ENCODE measurements at places on chromosomes 7 and 10.

DNA sequence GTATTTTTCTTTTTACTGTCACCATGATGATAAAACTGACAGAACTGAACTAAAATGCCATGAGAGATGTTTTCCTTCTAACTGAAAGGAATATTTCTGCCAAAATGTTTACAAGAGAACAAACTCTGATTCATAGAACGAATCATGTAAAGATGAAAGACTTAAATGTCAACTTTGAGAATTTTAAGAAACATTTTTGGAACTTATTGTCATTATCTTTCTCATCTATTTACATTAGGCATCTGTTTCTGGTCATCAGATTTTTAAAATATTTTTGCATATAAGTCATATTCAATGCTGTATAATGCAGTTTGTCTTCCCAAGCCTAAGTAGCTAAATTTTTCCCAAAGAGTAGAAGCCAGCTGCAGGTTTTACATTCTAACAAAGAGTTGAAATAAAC, 358.5 kb downstream of the TFEC start:
- no peak for DNase-seq

DNA sequence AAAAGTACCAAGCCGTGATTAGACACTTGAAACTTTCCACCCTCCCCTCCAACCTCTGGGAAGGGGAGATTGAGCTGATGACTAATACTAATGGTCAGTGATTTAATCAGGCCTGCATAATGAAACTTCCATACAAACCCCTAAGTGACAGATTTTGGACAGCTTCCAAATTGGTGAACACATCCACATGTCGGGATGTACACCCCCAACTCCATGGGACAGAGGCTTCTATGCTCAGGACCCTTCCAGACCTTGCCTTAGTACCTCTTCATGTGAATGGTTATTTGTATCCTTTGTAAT, 4.8 kb downstream of the NUB1 start:
- no peak for DNase-seq

GRCh38 chr10:80468002-80468401, 13.9 kb downstream of the TSPAN14 start:
- DNase-seq, result no peak

DNA sequence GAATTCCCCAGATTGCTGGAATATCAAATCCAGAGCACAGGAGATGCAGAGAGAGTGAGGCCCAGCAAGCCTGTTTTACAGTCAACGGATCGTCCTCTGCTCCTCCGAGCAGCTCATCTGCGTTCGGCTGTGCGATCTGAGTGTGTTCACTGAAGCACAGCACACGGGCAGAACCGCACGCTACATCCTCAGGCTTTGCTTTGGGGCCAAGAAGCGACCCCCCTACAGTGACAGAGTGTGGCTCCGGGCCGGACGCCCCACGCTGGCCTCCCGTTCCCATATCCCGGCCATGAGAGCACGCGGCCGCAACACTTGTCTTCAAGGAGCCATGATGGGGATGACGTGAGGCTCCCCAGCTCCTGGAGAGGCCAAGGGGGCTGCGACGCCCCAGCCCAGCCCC, 431.4 kb downstream of the DNAJB6 start:
- DNase-seq, result no peak

DNA sequence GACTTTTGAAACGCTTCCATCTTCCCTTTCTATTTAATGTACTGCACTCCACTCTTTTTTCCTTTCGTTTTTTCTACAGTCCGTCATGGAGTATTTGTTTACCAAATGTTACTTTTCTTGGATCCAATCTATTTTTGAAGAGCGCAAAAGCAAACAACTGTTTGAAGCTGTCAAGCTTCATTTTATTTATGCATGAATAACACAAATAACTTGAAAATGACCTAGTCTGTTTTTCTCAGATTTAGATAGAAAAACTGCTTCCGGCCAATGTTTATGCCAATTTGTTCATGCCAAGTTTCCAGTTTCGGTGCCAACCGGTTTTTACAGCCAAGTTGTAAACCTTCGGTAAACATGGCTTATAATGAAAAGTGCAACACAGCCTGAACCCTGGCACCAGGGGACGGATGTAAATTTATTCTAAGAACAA, 150.9 kb upstream of the KLF6 start:
- DNase-seq, result no peak

- no peak for DNase-seq
These were observed 21.3 kb downstream of the CYP2W1 start for GRCh38 chr7:1004018-1004852.

- no peak for DNase-seq
These were observed 168.9 kb downstream of the CSTF2T start for GRCh38 chr10:51530541-51530940.

DNA sequence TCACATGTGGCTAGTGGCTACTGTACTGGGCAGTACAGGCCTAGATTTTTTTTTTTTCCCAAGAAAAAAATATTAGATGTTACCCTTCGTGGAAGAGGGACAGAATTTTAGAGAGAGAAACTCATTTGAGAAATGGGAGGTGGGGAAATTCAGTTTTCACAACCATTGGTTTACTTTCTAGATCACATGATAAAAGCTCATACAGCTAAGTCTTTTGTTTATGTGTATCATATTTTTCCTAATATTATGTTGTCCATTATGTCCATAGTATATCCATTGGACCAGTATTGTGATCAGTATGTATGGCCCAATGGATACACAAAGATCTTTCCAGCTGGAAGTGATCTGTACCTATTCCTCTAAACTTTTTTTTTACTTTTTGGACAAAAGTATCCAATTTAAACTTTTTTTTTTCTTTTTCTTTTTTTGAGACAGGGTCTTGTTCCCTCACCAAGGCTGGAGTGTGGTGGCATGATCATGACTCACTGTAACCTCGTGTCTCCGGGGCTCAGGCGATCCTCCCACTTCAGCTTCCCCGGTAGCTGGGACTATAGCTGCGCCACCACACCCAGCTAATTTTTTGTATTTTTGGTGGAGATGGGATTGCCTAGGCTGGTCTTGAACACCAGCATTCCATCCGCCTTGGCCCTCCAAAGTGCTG, 4.1 kb downstream of the CALU start:
- DNase-seq, result no peak

DNA sequence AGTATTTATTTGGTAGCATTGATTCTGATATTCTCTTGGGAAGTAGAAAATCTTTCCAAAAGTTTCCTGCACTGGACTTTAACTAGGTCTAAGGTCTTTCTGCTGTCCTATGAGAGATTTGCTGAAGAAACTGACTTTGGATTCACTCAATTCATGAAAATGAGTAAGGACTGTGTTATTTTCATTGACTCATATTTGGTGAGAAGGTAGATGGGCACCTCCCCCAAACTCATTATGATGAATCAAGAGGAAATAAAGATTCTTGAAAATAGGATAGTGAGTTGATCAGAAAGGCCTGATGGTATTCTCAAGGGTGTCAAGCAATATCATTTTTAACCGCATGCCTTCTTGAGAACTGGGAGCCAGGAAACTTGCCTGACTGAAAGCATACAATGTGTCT, 110.3 kb downstream of the RNF133 start:
- DNase-seq, result no peak

- DNase-seq, result no peak
These were observed 15.3 kb downstream of the GPRIN2 start for GRCh38 chr10:46541017-46541661.

DNA sequence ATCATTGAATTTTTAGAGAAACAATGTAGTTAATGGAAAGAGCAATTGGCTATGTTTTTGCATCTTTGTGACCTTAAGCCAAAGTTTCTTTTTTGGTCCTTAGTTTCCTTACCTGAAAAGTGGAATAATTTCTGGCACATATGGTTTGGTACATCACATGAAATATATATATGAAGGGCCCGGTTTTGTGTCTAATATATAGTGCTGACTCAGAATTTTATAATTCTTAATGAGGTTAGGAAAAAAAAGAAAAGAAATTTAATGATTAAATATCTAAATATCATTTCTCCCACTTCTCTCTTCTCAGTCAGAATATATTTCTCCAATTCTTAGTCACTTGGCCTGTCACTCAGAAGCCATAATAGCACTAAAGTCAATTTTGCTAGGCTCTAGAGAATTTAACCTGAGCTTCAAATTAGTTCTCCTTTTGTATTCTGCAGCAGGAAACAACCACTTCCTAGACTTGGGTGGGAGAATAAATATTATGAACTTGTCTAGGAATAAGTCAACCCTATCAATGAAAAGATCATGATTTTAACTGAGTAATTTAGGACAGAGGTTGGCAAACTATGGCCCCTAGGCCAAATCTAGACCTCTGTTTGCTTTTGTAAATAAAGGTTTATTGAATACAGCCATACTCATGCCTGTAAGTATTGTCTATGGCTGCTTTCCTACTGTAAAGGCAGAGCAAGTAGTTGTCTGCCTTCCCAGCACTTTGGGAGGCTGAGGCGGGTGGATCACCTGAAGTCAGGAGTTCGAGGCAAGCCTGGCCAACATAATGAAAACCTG, 34.6 kb downstream of the PPP1R9A start:
- DNase-seq, result no peak

DNA sequence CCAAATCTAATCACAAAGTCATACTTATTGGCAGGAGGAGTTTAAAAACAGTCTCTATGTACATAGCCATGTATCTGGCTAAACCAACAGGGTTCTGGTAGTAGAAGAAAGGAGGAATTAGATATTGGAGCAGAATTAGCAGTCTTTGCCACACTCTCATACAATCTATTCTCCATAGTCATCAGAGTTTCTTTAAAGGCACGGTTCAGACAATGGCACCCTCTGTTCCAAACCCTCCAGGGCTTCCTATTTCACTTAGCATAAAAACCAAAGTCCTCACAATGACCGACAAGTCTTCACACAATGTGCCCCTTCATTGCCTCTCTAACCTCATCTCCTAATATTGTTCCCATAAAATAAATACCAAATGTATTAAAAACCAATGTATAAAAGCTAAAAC, 12.7 kb downstream of the ZNF438 start:
- no peak for DNase-seq

DNA sequence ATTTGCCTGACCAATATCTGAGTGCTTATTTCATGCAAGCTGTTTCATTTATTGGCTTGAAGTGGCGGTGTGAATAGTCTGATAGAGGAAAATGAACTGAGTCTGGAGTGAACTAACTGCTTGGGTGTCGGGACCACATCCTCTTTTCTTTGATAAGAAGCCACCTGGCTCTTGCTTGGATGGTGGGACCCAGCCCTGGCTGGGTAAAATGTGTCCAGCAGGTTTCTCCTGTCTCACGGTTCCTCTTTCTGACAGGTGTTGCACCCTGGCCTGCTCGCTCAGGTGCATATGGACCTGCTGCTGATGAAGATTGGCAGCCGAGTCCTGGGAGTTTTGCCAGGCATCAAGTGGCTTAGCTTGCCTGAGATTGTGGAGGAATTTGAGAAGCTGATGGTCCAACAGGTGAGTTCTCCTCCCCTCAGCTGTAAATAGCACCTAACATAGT, 1.6 kb downstream of the ADCK2 start:
- no peak for DNase-seq

GRCh38 chr10:61835069-61835945, 66.2 kb upstream of the ARID5B start:
- DNase-seq, result peak; percentile 23

DNA sequence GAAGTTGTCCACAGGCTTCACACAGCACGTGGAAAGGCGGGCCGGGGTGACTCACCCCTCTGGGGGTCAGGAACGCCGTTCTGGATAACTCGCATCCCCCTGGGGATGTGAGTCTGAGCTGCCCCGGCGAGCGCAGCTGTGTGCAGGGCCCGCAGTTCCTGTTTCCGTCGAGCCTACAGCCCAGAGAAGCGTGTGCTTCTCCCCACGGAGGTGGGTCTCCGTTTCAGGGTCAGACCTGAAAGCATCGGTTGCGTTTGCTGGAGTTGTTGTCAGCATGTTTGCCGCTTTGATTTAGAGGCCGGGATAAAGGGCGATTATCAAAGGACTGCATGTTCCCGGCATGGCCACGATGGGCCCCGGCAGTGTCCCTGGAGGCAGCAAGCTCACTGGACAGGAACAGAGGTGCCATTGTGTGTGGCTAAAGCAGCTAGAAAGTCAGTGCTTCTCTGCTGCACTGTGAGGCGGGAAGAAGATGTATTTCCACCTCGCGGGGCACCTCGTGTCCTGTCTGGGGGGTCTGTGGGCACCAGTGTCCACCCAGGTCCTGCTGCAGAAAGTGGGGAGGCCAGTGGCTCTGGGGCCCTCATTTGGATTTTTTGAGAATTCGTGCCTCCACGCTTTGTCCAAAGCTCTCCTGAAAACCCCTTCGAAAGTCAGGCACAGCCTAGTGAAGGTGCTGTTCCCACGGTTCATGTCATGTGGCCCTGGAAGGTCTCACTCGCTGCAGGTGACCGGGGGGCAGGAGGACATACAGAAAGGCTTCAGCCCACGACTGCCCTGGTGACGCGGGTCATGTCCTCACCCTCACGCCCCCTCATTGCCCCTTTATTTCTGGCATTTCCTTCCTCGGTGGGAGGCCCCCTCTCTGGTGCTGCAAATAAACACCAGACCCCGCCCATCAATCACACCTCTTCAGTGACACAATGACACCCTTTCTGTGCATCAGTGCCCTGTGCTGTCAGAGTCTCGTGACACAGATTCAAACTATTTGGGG, 27.4 kb upstream of the GDI2 start:
- no peak for DNase-seq

DNA sequence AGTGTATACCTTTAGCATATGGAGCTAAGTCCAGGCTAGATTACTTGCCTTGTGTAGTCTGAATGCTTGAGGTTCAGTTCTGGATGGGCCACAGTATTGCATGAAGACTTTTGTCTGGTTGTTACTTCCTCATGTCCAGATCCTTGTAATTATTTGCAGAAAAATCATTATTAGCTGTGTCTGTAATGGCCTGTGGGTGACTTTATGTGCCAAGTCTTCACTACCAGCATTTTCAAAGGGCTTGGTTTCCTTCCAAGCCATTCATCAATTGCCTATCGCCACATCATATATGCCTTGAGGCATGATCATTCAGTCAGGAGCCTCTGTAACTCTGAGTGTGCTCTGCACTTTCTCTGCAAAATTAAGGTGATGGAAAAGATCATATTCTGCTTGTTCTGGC, 13.8 kb upstream of the HDAC9 start:
- no peak for DNase-seq

GRCh38 chr7:158588878-158589442, 1.3 kb upstream of the PTPRN2 start:
- DNase-seq, result no peak

GRCh38 chr10:127756264-127756663, 19.3 kb downstream of the FOXI2 start:
- DNase-seq, result no peak

- no peak for DNase-seq
These were observed 3.6 kb upstream of the GIMAP5 start for GRCh38 chr7:150733482-150734095.

GRCh38 chr10:131570716-131571307, 259.3 kb upstream of the TCERG1L start:
- DNase-seq, result no peak

- no peak for DNase-seq
These were observed 1.5 kb downstream of the POLD2 start for GRCh38 chr7:44121761-44122420.

- DNase-seq, result no peak
These were observed 110.2 kb downstream of the PTEN start for GRCh38 chr10:87973635-87974034.
